Fibroblast of villous mesenchyme (primary cell): ENCODE measurements at places on chromosomes 4 and X.

DNA sequence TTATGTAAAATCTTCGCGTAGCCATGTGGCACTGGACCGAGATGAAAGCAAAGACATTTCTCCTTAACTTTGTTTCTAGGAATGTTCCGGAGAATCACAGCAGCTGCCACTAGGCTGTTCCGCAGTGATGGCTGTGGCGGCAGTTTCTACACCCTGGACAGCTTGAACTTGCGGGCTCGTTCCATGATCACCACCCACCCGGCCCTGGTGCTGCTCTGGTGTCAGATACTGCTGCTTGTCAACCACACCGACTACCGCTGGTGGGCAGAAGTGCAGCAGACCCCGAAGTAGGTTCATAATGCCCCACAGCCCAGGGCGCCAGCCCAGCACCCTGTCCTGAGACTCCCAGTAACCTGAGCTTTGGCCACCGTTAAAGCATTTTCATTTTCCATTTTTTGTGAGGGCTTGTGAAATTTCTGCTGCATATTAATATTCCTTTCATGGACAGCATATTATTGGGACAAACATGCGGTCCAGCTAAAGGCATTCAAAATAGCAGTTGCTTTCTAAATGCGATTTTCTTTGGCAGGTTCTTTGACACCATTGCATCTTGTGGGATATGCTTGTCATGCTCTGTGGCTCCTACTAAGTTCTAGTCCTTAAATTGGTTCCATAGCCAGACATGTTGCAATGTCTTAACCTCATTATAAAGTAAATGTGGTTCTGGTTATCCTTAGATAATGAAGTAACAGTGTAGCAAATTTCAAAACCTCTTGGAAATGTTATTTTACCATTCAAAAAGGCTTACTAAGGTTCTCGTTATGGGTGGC is 49.1 kb upstream of the MSANTD1 start:
- peak; percentile 36 for DNase-seq

DNA sequence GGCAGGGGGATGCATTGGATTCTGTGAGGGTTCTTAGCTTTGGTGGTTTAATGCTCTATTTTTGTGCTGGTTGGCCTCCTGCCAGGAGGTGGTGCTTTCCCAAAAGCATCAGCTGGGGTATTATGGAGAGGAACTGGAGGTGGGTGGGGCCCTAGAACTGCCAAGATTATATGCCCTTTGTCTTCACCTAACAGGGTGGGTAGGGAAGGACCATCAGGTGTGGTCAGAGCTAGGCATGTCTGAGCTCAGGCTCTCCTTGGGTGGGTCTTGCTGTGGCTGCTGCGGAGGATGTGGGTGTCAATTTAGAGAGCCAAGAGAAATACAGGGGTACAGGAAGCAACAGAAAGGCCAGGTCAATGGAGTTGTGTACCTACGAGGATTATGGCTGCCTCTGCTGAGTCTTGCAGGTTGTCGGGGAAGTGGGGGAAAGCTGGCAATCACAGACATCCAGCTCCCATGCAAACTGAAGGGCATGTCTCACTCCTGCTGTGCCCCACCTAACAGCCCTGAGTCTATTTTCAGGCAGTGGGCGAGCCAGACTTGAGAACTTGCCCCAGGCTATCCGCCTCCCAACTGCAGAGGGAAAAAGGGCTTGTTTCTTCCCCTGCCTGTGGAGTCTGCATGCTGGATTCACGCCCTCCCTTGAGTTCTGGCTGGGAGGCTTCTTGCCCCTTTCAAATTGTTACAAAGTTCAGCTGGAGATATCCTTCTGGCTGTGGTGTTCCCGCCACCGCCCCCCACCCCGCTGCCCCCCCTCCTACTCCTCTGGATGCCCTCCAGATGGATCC is 212.0 kb downstream of the COMMD8 start:
- DNase-seq: no peak

DNA sequence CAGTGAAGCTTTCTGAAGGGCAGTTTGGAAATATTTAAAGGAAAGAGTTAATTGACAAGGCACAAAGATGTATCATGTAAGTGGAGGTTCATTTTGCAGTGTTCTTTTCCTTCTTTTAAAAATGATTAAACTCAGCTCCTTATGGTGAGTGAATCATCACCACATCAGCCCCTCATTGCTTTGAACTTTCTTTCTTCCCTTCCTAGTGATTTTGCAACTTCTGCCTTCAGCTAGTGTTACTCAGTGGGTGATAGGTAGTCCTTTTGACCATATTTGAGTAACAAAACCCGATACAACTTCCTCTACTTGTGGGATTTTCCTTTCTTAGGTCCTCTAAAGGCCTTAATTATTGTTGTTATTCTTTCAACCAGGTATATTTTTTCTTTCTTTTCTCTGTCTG is 8.2 kb downstream of the ZCCHC4 start:
- peak; percentile 77 for DNase-seq

DNA sequence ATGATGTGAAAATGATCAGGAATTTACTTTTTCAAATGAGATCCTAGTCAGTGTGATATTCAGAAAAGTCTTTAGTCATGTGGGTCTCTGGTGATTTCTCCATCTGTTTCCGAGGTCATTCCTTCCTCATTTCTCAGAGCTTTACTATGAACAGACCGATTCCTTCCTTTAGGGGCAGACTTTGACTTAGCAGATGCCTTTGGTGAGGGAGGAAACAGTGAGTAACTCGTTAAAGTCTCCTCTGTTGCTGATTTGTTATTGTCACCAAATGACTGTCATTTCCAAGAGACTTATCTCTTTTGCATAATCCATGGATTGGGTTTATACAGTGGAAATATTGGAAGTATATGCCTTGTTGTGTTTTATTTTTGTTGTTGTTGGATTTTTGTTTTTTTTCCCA is 76.2 kb upstream of the CD99 start:
- DNase-seq: peak; percentile 86

DNA sequence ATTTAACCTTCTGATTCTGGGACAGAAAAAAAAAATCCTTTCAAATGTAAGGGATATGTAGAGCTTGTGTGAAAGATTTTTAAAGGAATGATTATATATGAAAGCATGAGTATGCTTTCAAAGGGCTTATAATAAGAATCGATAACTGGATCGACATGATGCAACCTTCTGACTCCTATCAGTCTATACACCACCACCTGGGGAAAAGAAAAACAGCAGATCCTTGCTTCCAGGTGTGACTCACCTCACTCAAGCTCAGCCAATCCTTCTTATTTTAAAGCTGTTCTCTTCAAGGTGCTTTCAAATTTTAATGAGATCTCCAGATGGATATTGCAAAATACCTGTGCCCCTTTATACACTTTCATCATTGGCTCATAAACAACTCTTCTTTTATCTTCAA is 102.1 kb upstream of the EDNRA start:
- DNase-seq: no peak

DNA sequence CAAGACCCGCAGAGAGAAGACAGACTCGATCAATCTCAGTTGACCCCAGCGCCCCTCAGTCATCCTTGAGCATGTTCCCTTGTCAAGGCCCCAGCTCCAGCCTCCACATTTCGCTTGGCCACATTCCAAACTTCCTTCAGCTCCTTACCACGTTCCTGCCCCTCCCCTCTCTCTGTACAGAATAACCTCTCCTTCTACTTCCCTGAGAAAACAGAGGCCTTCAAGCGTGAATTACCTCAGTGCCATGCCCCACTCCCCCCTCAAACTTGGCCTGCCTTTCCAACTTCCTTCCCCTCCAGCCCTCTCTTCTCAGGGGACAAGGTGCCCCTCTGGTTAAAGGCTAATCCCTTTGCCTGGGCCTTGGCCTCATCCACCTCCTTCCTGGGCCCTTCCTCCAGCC is 3.2 kb upstream of the RIPPLY1 start:
- no peak for DNase-seq

DNA sequence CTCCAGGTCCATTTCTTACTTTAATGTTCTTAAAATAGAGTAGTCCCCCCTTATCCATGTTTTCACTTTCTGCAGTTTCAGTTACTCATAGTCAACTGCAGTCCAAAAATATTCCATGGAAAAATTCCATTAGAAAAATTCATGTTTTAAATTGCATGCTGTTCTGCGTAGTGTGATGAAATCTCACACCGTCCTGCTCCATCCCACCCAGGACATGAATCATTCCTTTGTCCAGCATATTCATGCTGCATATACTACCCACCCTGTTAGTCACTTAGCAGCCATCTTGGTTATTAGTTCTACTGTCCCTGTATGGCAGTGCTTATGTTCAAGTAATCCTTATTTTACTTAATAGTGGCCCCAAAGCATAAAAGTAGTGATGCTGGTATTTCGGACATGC is 5.4 kb upstream of the PDLIM5 start:
- peak; percentile 83 for DNase-seq

DNA sequence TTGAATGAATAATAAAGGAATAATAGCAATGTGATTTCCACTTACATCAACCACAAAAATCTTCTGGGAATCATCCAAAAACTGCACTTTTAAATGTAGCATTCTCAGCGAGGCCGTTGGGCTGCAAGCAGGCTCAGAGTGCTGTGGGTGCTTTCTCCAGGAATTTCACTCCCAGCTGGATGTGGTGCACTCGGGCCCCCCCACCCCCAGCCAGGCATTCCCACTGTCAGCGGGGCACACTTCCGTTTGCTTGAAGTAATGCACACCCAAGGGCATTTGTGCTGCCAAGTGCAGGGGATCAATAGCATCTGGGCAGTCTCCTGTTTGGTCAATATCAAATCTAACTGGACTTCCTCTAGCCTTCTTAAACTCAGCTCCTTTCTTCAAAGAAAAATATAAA is at the start of gene FRMD7:
Gene FRMD7 (minus strand): TSS at position 278 of the 400 bp plus-strand sequence. CDS start 176 bp downstream, at position 102.
- DNase-seq: no peak

- no peak for DNase-seq
Observed at GRCh38 chr4:95644417-95644816, 95.6 kb upstream of the UNC5C start.

DNA sequence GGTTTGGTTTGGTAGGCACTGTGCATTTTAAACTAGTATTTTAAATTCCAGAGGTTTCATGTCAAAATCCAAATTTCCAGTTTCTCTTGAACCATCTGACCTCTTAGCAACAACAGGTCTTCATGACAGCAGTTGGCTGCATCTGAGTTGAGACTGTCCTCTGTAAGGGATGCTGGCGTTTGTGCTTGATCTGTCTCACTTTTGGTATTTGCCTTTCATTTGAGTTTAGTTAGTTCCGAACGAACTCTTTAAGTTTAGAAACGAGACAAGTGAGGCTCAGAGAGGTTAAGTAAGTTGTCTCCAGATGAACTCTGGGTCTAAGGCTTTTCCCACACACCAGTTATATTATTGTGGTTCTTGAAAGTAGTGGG is 29.1 kb downstream of the SPARCL1 start:
- DNase-seq: no peak

DNA sequence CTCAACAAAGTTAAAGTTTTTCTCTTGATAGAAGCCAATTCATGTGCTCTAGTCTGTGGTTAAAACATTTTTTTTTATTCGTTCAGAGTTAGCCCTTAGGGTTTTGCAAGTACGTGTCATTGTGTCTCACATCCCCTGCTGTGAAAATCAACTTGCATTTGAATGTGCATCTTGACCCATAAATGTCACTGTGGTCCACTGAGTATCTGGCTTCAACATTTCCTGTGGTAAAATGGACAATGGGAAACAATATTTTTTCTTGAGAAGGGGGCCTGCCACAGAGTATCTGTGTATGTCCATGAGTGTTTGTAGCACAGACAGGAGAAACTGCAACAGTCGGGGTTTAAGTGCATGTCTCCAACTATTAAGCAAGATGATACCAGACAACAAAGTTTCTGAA is 554.8 kb upstream of the TENM3 start:
- DNase-seq: no peak

DNA sequence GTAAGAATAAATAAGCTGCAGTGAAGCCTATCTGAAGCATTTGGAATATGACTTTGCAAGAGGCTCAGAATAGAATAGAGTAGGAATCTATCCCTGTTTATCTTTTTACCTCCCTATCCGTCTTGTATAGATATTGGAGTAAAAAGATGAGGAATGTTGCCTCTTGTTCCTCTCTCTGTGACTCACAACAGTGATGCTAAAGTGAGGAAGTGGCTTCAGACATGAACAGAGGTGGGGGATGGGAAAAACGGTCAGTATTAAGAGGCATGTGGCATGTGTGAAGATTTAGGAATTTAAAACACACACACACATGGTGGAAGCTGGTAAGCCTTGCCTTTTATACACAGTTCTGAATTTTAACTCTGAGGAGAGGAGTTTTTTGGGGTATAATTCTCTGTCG is 3.8 kb upstream of the DCAF4L1 start:
- no peak for DNase-seq

GRCh38 chr4:25552580-25553271 is 102.9 kb upstream of the SLC34A2 start:
- DNase-seq: no peak

DNA sequence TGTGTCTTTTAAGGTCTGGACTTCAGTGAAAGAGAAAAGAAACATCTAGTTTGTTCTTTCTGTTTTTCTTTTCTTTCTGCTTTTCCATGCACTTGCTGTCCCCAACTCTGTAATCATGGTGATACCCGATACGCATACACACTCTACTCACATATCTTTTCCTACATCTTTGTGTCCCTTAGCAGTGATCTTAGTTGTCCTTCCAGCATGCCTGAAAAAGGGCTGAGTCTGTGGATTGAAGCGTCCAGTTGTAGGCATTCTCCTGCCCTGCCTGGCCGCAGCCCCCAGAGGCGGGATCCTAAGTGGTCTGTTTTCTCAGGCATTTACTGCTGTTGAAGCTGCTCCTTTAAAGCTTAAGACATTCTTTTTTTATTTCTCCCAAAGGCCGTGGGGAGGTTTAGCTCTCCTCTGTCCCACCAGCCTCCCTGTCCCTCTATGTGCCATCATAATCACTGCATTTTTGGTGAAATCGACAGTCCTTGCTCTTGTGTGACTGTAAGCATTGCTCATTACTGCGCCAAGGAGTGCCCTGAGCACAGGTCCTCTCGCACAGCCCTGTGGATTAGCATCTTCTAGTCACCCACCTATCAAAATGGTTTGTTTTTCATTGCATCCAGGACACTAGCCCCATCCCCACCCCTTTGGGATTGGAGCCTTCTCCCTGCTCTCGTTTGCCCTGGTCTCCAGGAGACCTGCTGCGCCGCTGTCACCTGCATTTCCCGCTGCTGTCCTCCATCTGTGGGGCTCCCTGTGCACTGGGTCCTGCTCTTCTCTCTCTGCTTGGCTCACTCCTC is 4.4 kb downstream of the RGS12 start:
- no peak for DNase-seq

GRCh38 chr4:7819446-7819845 is 120.2 kb downstream of the AFAP1 start:
- no peak for DNase-seq

- peak; percentile 59 for DNase-seq
Observed at GRCh38 chr4:158811704-158812103, 42.9 kb downstream of the FNIP2 start.

DNA sequence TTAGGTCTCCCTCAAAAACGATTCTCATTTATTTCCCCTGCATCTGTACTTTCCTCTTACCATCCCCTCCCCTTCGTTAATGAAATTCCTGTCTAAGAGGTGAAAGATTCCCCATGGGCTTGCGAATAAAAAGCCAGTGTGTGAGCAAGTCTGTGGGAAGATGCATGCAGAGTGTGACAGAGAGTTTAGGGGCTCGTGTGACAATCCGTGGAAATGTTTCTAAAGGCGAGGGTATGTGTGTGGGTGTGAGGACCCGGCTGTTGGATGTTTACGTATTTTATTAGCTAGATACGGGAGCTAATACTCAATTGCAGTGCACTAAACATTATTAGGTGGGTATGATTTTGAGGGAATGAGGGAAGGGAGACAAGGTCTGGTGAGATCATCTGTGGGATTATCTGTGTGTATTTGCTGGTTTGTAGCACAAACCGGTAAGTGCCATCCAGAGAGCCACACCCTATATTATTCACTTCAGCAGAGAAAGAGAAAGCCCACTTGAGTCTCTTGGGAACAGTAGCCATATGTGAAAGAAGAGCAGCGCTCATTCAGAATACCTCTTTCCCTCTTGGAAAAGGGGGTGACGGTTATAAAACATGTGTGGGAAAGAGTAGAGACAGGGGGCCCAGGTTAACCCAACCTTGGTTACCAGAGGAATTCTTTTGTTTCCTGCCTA is 893 bp upstream of the HOPX start:
- DNase-seq: no peak

GRCh38 chr4:22719218-22719617 is 26.5 kb downstream of the GBA3 start:
- DNase-seq: no peak
